CD4-positive, alpha-beta T cell treated with Interleukin-10 for 1 hour (primary cell): ENCODE measurements at places on chromosomes 12 and 14.
A peak's percentile ranks its signal among the peaks of the same experiment; 100 is the strongest.

DNA sequence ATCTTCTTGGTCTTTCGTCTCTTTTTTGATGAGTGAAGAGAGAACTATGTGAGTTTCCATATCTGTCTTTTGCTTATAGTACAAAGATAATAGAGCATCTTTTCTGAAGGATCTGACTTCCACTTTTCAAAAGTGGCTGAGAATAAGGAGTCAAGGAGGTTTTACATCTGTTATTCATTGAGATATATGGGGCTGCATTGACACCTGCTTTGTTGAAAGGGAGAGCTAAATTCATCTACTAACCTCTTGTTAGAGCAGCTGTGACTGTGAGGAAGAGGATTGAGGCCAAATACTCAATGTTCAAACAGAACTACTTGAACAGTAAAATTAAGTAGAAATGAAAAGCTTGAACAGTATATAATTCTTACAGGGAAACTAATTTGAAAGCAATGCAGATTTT lies 130.2 kb upstream of the ATP2B1 start:
- DNase-seq: no peak

DNA sequence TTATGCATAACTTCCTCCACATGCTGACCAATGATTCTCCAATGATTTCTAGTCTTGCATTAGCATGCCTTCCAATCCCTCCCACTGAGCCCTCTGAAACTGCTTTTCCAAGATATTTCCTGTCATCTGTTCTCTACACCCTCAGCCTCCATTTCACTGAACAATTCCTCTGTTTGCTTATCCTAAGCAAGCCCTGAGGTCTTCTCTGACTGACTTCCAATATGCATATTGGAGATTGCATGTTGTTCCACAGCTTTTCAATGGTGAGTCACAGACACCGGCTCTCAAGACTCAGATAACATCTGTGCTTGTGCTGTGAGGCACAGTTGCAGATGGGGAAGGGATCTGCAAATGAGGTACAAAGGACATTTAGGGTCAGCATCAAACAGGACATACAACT lies 141.0 kb downstream of the SLC16A7 start:
- DNase-seq: no peak

GRCh38 chr12:121089031-121089812 lies 43.5 kb upstream of the P2RX7 start:
- DNase-seq: no peak

DNA sequence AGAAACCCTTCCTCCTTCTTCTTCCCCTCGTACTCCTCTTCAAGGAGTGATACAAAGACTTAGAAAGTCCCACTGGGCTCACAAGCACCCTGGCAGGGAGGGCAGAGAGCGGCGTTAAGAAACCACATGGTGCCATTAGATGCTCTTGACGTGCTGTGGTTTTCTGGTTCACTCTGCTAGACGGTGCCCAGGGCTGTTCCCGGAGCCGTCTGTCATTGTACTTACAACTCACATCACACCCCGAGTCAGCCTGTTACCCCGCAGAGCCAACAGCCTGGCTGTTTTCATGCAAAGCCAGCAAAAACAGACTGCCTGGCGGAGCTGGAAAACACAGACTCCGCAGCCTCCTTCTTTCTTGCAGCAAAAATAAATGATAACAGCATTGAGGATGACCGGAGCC lies 232.6 kb upstream of the TBX3 start:
- no peak for DNase-seq

DNA sequence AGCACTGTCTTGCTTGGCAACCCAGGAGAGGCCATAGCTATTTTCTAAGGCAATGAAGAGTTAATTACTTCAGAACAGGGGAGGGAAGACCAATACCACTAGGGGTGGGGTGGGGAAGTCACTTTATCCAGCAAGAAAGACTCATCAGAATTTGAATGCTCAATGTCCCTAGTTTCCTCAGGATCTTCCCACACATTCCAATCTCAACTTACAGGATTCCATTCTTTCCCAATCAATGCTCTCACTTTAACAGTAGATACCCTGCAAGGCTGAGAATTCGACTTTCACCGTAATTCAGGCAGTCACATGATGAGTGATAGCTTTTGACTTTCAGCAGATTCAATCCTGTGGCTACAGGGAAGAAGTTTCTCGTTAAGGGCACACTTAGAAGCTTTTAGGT lies 526.6 kb upstream of the SEL1L start:
- no peak for DNase-seq

- DNase-seq: no peak
Observed at GRCh38 chr12:26767116-26767515, 65.9 kb downstream of the ITPR2 start.

- peak; percentile 84 for DNase-seq
Observed at GRCh38 chr14:91177073-91178034, 63.5 kb downstream of the DGLUCY start.

DNA sequence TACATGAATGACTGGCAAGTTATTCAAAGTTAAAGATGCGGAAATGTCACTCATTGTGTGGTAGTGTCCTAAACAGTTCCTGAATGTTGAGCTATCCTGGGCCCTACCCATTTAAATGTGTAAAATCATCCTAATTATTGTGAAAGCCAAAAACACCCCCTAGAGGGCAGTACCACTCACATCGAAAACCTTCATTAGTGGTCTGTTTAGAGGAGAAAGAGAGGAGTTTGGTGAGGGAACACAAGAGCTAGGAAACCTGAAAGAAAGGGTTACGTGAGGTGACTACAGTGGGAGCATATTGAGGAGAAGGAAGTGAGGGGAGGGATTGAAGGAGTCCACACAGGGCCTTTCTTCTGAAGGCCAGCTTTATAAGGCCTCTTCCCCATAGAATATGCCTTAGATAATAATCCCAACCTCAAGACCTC lies 2.5 kb upstream of the TEP1 start:
- peak; percentile 72 for DNase-seq

GRCh38 chr12:86091681-86092080 lies 164.5 kb downstream of the MGAT4C start:
- no peak for DNase-seq

DNA sequence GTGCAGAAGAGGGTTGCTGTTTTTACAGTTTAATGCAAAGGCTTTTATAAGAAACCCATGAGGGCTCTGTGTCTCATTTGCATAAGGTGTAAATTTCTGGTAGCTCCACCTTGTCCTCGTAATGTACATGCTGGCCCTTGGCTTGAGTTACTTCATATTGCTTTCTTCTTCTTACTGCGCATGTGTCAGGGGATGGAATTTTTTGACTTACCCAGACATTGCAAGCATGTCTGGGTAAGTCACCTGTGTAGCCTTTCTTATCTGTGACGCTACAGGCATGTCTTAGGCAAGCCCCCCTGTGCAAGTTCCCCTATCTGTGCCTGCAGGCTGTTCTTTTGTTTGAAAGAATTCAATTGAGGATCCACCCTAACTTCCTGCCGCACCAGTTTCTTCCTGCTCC lies 274.2 kb downstream of the ETNK1 start:
- no peak for DNase-seq

GRCh38 chr12:111438481-111438880 lies 32.8 kb downstream of the SH2B3 start:
- peak; percentile 62 for DNase-seq

- no peak for DNase-seq
Observed at GRCh38 chr12:131565267-131566015, 145.4 kb upstream of the SFSWAP start.

DNA sequence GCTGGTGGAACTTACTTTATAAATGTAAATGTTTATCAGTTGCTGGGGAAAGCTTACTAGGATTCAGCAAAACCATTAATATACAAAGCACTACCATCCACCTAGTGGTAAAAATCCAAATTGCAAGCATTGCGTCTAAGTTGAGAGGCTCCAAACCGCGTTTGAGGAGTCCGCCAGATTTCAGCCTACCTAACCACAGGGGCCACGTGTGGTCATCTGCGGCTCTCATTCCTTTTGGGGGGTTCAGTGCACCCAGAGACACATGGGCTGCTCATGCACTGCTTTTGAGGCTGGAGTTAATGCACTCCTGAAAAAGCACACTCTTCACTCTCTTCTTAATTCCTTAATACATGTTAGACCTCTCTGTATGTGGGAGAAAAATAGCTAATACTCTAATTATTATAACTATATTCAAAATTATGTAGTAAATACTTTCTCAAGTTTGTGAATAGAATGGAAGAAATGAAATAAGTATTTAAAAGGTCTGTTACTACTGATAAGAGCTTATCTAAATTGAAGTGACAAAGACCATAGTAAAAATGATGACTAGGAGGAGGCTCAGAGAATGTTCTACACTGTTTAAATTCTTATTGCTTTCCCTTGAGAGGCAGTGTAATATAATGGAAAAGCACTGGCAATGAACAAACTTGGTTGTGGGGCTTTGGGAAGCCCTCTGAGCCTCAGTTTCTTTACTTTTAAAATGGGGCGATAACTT lies 41.4 kb upstream of the MANSC4 start:
- peak; percentile 69 for DNase-seq

DNA sequence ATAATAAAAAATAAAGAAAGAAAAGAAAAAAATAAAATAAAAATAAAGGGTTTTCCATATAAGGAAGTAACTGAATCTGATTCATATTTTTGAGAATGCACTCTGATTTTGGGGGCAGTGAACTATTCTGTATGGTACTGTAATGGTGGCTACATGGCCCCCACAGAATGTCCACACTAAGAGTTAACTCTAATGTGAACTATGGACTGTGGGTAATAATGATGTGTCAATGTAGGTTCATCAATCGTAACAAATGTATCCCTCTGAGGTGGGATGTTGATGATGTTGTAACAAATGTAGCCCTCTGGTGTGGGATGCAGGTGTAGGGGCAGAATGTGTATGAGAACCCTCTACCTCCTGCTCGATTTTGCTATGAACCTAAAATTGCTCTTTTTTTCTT lies 13.8 kb downstream of the KRT8 start:
- DNase-seq: no peak

DNA sequence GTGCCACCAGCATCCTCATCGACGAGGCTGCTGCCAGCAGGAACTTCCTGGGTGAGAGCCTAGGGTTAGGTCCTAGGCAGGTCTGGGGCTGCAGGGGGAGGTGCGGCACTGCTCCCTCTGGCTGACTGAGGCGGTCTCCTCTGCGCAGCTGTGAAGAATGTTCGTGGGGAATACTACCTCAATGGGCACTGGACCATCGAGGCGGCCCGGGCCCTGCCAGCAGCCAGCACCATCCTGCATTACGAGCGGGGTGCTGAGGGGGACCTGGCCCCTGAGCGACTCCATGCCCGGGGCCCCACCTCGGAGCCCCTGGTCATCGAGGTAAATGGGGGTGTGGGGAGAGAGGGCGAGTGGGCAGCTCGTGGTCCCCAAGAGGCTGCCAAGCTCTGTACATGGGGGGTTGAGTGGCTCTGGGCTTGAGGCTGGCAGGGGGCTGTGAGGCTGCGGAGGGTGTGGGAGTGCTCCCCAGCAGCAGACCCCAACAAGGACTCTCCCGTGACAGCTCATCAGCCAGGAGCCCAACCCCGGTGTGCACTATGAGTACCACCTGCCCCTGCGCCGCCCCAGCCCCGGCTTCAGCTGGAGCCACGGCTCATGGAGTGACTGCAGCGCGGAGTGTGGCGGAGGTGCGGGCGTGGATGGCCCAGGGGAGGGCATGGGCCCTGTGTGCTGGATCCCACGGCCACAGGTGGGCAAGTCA lies 14.4 kb downstream of the PAPLN start:
- no peak for DNase-seq

GRCh38 chr12:88383405-88383804 lies 196.9 kb downstream of the KITLG start:
- DNase-seq: no peak

DNA sequence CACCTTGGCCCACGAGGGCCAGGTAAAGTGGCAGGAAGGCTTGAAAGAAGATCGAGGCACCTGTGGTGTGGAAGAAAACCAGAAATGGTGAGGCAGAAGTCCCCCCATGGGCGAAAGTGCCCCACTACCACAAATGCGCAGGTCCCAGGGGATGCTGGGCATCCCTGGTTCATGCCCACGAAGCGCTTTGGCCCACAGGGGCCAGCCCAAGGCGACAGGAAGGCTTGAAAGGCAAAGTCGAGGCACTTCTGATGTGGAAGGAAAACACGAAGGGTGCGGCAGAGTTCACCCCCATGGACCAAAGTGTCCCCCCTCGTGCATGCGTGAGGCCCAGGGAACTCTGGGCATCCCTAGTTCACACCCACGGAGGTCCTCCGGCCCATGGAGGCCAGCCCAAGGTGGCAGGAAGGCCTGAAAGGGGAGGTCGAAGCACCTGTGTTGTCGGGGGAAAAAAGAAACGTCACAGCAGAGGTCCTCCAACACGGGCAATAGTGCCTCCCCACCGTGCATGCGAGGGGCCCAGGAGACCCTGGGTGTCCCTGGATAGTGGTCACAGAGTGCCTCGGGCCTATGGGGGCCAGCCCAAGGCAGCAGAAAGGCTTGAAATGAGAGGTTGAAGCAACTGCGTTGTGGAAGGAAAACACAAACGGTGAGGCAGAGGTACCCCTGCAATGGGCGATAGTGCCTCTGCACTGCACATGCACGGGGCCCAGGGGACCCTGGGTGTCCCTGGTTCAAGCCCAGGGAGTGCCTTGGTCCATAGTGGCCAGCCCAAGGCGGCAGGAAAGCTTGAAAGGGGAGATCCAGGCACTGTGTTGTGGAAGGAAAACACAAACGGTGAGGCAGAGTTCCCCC lies 373.9 kb downstream of the ALG10 start:
- DNase-seq: no peak

- no peak for DNase-seq
Observed at GRCh38 chr12:129610601-129611120, 293.2 kb downstream of the TMEM132D start.

GRCh38 chr12:86286119-86286518 lies 29.9 kb upstream of the MGAT4C start:
- DNase-seq: no peak

GRCh38 chr12:113697104-113697503 lies 225.4 kb upstream of the LHX5 start:
- no peak for DNase-seq

GRCh38 chr14:104353921-104354701 lies 215.7 kb downstream of the KIF26A start:
- DNase-seq: no peak

- no peak for DNase-seq
Observed at GRCh38 chr14:102452302-102452701, 57.3 kb downstream of the ANKRD9 start.

- peak; percentile 88 for DNase-seq
Observed at GRCh38 chr14:76767681-76768656, 6.7 kb downstream of the VASH1 start.

GRCh38 chr12:111196532-111196931 lies 172.4 kb downstream of the PHETA1 start:
- DNase-seq: no peak

DNA sequence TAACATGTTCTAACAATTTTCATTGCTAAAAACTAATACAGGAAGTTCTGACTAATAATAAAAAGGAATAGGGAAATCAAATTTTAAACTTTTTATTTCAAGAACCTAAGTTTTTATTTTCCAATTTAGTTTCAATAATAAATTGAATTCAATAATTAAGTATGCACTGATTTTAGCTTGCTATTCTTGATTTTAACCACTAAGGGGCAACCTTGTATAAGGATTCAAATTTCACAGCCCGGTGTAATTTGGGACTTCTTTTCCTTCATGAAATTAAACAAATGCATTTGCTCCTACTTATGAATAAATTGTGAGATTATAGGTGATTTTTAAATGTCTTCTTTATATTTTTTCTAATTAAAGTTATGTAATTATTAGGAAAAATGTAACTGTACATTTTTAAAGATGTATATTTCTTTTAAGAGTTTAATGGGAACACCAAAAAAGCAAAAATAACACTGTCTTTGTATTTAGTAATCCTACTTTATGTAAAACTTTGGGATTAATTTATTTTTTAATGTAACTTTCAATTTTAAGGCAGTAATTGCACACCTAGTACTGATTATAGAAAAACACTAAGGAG lies 241.4 kb upstream of the PDZRN4 start:
- DNase-seq: peak; percentile 11

GRCh38 chr14:21617614-21618013 lies 17.1 kb downstream of the OR10G2 start:
- DNase-seq: no peak

- DNase-seq: no peak
Observed at GRCh38 chr12:11986165-11986564, 84.6 kb upstream of the BCL2L14 start.
